ENCODE measurements at places on chromosomes 6 and 20.

DNA sequence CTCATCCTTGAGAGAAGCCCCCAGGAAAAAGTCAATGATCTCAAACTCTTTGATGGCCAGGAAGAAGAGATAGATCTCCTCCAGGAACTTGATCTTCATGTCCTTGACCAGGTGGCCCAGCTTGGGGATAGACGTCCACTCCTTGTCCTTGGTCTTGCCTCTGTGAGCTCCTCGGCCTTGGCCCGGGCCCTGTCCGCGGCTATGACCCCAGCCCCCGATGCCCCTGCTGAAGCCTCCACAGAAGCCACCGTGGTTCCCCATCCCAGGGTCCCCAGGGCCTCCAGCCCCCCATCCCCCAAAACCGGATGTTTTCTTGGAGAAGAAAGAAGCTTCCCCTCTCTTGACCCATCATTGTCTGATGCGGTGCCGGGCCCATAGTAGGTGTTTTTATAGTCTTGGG lies 195.1 kb downstream of the ZMYND8 start:
- no peak for DNase-seq

GRCh38 chr20:61954276-61955021 lies 111.2 kb downstream of the TAF4 start:
- DNase-seq = no peak

DNA sequence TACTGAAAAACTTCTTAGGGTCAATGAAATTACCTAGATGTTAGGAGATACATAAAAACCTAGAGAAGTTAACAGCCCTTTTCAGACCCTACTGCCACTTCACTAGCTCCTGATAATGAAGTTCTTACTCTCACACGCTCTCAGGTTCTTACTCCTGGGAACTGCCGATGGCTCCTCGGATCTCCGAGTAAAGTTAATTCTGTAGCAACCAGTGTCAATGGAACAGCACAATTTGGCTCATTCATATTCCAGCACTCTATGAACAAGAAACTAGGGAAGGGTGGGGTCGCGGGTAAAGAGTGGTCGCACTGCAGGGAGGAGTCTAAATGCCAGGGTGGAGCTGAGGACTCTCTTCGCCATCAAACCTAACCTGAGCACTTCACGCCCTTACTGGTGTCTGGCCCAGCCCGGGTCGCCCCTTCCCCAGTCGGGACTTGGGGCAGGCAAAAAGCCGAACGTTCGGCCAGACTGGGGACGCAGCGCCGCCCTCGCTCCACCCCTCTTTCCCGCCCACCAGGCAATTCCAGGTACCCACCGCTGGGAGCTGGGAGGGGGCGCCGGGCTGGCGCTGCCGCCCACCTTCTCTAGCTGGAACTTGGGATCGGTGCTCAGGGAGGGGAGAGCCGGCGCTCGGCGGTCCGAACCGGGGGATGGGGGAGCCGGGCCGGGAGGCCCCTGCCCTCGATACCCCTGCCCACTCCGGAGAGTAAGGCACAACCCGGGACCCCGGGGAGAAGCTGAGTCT lies 744 bp downstream of the RAB23 start:
- peak; percentile 1 for DNase-seq

DNA sequence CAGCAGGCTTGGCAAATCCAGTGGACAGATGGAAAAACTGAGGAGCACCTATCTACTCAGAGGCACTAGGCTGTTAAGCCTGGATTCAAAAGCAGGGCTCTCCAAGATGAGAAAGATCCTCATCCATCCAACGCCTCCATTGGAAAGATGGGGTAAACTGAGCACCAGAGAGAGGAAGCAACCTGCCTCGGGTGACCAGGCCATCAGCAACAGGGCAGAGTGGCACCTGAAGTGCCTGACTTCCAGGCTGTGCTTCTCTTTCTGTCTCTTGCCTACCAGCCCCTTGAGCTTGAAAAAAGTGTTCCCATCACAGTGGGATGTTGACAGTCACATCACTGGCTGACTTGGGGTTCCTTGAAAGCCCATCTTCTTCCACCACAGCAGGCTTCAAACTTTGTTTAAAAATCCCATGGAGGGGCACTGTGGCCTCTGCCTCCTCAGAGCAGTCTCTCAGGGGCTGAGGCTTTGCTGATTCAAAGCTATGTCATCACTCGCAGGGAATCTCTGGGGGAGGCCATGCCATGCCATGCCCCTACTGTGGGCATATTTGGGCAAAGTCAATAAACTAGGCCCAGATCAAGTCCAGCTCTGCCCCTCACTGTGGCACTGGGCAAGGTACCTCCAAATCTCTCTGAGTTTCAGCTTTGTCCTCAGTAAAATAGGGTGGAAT lies 44.8 kb upstream of the TGM2 start:
- no peak for DNase-seq

DNA sequence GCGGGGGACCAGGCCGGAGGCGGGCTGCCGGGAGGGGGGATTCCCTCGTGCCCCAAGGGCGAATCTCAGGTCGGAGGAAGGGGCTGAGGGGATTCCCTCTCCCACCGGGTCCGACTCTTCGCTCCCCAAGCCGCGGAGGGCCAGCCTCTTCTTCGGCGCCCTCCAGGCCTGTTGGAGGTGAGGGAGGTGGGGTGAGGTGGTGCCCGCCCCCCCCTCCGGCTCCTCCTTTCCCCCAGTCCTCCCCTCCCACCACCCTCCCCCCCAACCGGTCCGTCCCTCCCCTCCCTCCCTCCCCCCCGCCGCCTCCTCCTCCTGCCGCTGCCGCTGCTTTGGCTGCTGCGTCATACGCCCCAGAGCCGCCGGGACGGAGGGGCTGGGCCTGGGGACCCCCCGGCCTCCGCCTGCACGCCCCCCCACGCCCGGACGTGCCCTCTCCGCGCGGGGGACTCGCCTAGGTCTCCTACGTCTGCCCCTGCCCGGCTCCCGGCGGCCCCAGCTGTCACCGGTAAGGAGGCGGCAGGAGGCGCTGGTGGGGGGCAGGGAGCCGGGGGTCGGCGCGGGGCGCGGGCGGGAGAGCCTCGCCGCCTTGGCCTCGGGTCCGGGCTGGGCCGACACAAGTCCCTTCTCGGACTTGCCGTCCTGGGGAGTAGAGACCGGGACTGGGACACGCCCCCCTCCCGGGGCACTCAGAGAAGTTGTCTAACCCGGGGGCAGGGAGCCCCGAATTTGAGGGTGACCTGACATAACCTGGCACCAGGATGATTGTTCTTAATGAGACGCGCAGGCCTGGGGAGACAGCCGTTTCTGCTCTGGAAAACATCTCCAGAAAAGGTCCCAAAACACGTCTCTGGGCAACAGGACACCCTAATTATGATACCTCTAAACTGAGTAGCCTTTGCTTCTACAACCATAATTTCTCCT lies at the start of gene PHF1:
TSS of gene PHF1 (plus strand) at position 304 of the 921 bp plus-strand sequence. CDS start 1,250 bp downstream, outside the sequence.
- DNase-seq = peak; percentile 68
